Neuronal stem cell (in vitro differentiated cells): ENCODE measurements at places on chromosomes 2 and 18.

GRCh38 chr2:71212336-71212735 is 14.6 kb downstream of the PAIP2B start:
- DNase-seq = no peak

DNA sequence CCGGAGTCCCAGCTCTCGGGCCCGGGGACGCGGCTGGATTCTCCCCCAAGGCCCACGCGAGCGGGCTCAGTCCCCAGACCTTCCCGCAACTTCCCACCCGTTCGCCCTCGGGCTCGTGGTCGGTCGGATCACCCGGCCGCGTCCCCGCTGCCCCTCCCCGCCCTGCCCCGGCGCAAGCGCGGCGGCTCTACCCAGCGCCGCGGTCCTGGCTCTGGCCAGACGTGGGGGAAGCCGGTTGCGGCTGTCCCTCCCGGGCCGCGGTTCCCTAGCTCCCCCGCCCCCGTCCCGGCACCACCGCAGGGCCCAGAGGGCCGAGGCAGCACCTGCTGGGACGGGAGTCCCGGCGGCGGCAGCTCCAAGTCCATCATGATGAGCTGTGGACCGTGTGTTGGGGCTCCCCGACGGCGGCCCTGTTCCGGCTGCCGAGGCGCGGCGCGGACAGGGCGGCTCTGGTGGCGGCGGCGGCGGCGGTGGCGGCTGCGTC is 276 bp downstream of the NFE2L2 start:
- DNase-seq = no peak

DNA sequence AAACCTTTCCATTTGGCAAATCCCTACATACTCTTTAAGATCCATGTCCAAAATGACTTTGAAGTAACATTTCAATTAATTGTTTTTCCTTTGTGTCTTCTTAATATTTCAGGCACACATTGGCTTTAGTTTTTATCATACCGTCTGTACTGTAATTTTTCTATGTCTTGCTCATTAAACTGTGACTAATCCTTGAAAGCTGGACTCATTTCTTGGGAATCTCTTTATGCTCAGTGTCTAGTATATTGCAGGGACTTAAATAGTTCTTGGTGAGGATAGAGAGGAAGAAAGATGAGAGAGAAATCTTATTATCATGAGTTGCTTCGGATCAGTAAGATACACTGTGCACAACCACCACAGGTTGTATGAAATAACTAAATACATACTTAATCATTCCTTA is 448.3 kb upstream of the ST6GAL2 start:
- DNase-seq = no peak

- no peak for DNase-seq
Measured at GRCh38 chr2:203648273-203648672, 58.2 kb upstream of the CD28 start.

- DNase-seq = no peak
Measured at GRCh38 chr2:11430729-11431128, 35.2 kb downstream of the E2F6 start.

- no peak for DNase-seq
Measured at GRCh38 chr2:54531558-54531957, 75.4 kb downstream of the SPTBN1 start.

DNA sequence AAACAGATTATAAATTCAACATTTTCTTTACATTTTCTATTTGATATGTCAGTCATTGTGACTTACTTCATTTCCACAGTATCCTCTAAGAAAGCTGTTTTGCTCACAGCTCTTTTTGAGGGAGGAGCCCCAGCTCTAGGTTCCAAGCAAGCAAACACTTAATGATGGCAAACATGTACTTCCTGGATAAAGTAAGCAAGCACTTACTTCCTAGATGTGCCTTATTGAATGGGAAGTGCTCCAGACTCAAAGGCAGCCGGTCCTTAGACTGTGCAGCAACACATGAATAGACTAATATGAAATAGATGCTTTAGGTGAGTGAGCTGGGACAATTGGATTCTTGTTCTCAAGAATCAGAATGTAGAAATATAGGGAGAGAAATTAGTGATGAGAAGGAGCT is 2149.8 kb upstream of the PIK3C3 start:
- no peak for DNase-seq

DNA sequence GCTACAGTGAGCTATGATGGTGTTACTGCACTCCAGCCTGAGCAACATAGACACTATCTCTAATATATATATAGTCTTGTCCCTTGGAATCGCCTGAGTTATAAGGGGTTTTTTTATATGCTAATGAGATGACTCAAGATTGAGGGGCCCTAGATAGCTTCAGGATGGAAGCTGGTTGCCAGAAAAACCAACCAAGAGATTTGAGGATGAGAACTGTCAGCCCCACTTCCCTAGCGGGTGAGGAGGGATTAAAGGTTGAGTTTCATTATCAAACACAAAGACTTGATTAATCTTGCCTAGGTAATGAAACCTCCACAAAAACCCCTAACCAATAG is 12.6 kb upstream of the GALM start:
- DNase-seq = no peak

GRCh38 chr2:118290411-118291250 is 202.4 kb downstream of the INSIG2 start:
- no peak for DNase-seq

GRCh38 chr2:133506996-133507395 is 61.3 kb downstream of the NCKAP5 start:
- DNase-seq = no peak
